Type B pancreatic cell (in vitro differentiated cells): ENCODE measurements at places on chromosomes 3 and 15.
A peak's percentile ranks its signal among the peaks of the same experiment; 100 is the strongest.

GRCh38 chr3:107870096-107870495 is 220.7 kb downstream of the CD47 start:
- H3K27me3 ChIP-seq: no peaks in the 10 kb centered on the region
- peaks cover 13% of the 10 kb centered on the region for H3K4me1 ChIP-seq
- DNase-seq: no peak
- no peaks in the 10 kb centered on the region for H3K36me3 ChIP-seq
- H3K27ac ChIP-seq: no peak overlapping the region

DNA sequence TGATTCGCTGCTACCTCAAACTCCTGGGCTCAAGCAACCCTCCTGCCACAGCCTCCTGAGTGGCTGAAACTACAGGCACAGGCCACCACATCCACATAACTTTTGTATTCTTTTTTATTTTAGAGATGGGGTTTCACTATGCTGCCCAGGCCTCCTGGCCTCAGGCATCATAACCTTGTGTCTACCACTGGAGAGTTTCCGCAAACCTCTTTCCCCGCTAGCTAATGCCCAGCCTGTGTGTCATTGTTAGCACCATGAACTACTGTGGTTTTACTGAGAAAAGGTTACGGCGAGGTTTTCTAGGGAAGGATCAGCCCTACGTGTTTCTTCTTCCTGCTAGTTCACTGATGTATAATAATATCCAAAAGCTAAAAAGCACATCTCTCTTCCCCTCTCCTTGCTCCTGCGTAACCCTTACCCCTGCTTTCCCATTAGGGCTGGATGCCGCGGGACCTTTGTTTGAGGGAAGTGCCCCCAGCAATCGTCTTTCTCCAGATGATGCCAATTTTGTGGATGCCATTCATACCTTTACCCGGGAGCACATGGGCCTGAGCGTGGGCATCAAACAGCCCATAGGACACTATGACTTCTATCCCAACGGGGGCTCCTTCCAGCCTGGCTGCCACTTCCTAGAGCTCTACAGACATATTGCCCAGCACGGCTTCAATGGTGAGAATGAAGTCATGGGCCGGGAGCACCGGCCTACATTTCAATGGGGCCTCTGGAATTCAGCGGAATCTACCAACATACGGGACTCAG is 113.7 kb downstream of the LIPC start:
- no peak overlapping the region for H3K27ac ChIP-seq
- H3K36me3 ChIP-seq: no peaks in the 10 kb centered on the region
- H3K4me1 ChIP-seq: peaks cover 23% of the 10 kb centered on the region
- H3K27me3 ChIP-seq: no peaks in the 10 kb centered on the region
- DNase-seq: no peak

DNA sequence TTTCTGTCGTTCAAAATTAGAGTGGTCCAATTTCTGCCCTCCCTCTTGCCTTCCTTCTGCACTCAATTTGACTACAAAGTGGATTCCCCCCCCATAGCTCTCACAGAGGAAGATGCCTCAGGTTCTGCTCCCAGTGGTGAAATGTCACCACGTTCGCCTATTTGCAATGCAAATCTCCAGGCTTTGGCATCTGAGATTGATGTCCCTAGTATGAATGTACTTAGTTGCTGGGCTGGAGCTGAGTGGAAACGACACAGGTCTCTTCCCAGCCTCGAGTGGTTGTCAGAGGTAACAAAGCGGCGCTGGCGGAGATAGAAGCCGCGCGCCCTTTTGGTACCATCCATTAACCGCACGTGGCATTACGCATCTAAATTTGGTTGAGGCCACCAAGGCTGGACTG is 860.1 kb downstream of the MCTP2 start:
- H3K27me3 ChIP-seq: no peaks in the 10 kb centered on the region
- no peak overlapping the region for H3K27ac ChIP-seq
- no peak for DNase-seq
- H3K36me3 ChIP-seq: no peaks in the 10 kb centered on the region

- no peaks in the 10 kb centered on the region for H3K36me3 ChIP-seq
- H3K4me1 ChIP-seq: no peaks in the 10 kb centered on the region
- H3K27ac ChIP-seq: no peak overlapping the region
- H3K27me3 ChIP-seq: peaks cover 76% of the 10 kb centered on the region
- DNase-seq: no peak
- no peak overlapping the region for H3K4me3 ChIP-seq
These were observed 24.1 kb upstream of the SLC6A1 start for GRCh38 chr3:10968401-10968800.

GRCh38 chr3:42300013-42300412 is 34.0 kb upstream of the CCK start:
- DNase-seq: no peak
- no peaks in the 10 kb centered on the region for H3K4me1 ChIP-seq
- H3K36me3 ChIP-seq: no peaks in the 10 kb centered on the region
- H3K27ac ChIP-seq: no peak overlapping the region
- no peak overlapping the region for H3K4me3 ChIP-seq
- H3K27me3 ChIP-seq: peaks cover 29% of the 10 kb centered on the region

GRCh38 chr3:71684757-71685386 is 40.3 kb downstream of the EIF4E3 start:
- H3K4me1 ChIP-seq: peaks cover 46% of the 10 kb centered on the region
- H3K27ac ChIP-seq: peak overlapping the region; percentile 49
- H3K36me3 ChIP-seq: peaks cover 9% of the 10 kb centered on the region
- H3K27me3 ChIP-seq: no peaks in the 10 kb centered on the region

DNA sequence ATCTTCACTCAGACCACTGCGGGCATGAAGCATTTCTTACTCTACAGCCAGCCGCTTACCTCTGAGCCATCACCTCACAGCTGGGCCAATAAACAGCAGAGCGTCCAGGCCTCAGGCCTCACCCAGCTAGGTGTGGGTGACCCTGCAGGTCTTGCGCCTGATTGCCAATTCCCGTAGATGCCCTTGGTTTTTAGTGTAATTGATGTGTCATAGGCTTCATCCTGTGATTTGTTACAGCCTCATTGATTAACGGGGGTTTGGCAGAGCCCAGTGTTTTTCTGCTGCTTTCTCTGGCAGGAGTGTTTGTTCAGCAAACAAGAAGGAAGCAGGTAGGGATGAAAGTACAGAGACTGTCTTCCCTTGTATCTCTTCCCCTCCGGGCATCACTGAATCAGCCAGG is 49.6 kb upstream of the BNIP2 start:
- no peaks in the 10 kb centered on the region for H3K4me1 ChIP-seq
- no peak overlapping the region for H3K4me3 ChIP-seq
- H3K36me3 ChIP-seq: no peaks in the 10 kb centered on the region
- H3K27me3 ChIP-seq: peaks cover 16% of the 10 kb centered on the region
- no peak overlapping the region for H3K27ac ChIP-seq
- no peak for DNase-seq

GRCh38 chr15:93026380-93026817 is 62.6 kb downstream of the RGMA start:
- no peak overlapping the region for H3K27ac ChIP-seq
- H3K4me1 ChIP-seq: peaks cover 25% of the 10 kb centered on the region

DNA sequence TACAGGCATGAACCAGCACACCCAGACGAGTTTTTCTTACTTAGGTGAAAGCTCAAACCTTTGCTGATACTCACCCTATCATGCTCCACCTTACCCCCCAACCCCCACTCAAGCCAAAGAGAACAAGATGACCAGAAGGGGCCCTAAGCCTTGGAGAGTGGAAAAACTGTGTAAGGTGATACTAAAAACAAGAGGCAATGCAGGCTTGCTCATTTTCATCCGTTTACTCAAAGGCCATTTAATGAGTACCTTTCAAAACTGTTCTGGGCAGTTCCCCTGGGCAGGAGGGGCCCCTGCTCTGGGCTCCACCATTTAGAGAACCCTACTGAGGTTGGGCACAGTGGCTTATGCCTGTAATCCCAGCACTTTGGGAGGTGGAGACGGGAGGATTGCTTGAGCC is 6.7 kb downstream of the TYRO3 start:
- peaks cover 60% of the 10 kb centered on the region for H3K4me1 ChIP-seq
- H3K27me3 ChIP-seq: no peaks in the 10 kb centered on the region
- peaks cover 2% of the 10 kb centered on the region for H3K36me3 ChIP-seq
- H3K4me3 ChIP-seq: no peak overlapping the region

DNA sequence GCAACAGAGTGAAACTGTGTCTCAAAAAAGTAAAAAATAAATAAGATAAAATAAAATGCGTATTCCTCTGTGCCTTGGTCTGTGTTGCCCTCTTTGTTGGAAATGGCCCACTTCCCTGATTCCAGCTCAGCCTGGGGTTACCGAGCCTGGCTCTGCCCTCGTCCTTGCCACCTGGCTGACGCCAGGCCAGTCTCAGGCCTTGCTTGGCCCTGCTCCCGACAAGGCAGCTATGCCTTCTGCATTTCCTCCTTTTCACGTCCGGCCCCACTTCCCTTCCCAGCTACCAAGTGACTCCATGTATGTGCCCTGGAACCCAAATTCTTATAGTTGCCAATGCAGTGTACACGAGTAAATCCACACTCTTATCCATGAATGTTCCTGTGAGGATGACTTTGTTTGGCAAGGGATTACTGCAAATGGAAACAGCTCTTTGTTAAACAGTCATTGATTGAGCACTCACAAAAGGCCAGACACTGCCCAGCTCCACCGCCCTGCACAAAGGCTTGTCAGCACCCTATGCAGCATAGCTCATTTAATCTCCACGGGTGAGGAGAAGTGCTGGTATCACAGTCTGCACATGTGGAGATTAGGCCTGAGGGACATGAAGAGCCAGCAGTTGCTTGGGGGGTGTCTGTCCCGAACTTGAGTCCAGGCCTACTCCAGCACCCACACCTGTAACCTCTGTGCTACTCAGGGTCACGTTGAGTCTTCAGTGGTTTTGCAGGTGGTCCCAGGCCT is 25.1 kb downstream of the SPSB4 start:
- H3K4me1 ChIP-seq: peaks cover 70% of the 10 kb centered on the region
- no peaks in the 10 kb centered on the region for H3K36me3 ChIP-seq
- H3K27me3 ChIP-seq: no peaks in the 10 kb centered on the region
- DNase-seq: no peak
- peak overlapping the region; percentile 67 for H3K27ac ChIP-seq
- H3K4me3 ChIP-seq: peak overlapping the region; percentile 76

GRCh38 chr3:88259045-88259444 is 109.3 kb downstream of the C3orf38 start:
- no peak overlapping the region for H3K27ac ChIP-seq
- H3K4me3 ChIP-seq: no peak overlapping the region
- DNase-seq: no peak
- H3K4me1 ChIP-seq: peaks cover 4% of the 10 kb centered on the region
- H3K27me3 ChIP-seq: no peaks in the 10 kb centered on the region

DNA sequence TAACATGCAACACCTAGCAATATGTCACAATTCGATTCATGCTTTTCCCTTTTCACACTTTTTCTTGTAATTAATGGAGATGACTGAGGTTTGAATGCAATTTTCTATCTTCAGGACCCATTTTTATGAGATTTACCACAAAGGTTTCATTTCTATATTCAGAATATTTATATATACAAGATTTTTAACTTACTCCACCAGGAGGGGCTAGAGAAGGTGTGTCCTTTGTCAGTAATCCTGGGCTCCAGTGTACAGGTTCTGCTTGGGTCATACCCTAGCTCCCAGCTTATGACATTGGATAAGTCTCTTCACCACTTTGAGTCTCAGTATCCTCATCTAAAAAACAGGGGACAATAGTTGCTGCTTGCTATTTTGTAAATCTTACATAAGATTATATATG is 95.7 kb upstream of the SLC24A5 start:
- DNase-seq: no peak
- no peak overlapping the region for H3K4me3 ChIP-seq
- peaks cover 3% of the 10 kb centered on the region for H3K27me3 ChIP-seq

- no peak overlapping the region for H3K4me3 ChIP-seq
- H3K36me3 ChIP-seq: no peaks in the 10 kb centered on the region
- no peaks in the 10 kb centered on the region for H3K4me1 ChIP-seq
- no peak overlapping the region for H3K27ac ChIP-seq
These were observed 353.2 kb upstream of the SOX2 start for GRCh38 chr3:181358562-181358961.

- no peak overlapping the region for H3K27ac ChIP-seq
- peaks cover 3% of the 10 kb centered on the region for H3K4me1 ChIP-seq
- no peak overlapping the region for H3K4me3 ChIP-seq
These were observed 72.0 kb upstream of the KLF13 start for GRCh38 chr15:31254431-31255175.

DNA sequence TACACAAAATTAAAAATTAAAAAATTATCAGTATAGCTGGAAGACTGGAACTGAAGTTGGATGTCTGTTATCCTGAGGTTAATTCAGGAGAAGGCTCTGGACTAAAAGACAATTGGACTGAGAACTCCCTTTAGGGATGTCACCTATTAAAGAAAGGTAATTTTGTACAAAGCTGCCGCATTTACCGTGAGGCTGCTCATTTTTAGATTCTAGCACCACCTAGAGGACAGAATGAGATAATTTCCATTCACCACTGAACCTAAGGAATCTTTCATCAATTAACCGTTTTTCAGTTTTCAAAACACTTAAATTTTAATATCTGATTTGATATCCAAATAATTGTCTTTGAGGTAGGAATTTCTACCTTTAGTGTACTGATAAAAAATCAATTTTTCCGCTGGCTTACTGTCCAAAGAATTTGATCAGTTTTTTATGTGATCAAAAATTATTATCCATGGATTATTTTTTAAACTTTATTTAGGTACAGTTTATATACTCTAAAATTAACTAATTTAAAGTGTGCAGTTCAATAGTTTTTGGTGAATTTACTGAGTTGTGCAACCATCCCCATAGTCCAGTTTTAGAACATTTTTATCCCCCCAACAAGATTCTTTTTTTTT is 106.7 kb upstream of the TNIK start:
- DNase-seq: no peak
- no peak overlapping the region for H3K4me3 ChIP-seq
- no peaks in the 10 kb centered on the region for H3K36me3 ChIP-seq
- peaks cover 5% of the 10 kb centered on the region for H3K27me3 ChIP-seq
- no peak overlapping the region for H3K27ac ChIP-seq
- H3K4me1 ChIP-seq: peaks cover 16% of the 10 kb centered on the region

DNA sequence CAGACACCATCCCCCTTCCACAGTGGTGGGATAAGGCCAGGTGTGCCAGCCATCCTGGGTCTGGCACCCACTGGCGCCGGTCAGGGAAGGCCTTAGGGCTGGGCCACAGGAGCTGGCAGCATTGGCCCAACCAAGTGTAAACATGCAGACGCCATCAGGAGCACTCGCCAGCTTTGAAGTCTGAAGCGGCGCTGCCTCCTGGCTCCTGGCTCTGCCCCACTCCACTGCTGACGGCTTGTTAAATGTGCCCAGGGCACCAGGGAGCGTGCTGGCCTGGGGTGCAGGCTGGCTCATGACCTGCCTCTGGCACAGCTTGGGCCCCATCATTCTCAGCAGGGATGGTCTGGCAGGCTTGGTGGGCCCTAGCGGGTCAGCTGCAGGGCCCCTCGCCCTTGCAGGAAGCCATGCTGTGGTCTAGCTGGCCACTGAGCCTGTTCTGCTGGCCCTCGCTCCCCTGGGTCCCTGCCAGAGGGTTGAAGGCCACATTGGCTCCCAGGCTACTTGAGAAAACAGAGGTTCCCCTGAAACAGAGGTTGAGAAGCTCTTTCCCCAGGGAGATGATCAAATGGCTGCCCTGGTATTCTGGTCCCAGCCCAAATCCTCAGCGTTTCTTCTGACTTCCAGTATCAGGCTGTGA is 116.6 kb downstream of the DNAJB8 start:
- H3K27ac ChIP-seq: no peak overlapping the region
- DNase-seq: no peak
- peaks cover 7% of the 10 kb centered on the region for H3K36me3 ChIP-seq
- peaks cover 37% of the 10 kb centered on the region for H3K4me1 ChIP-seq
- no peak overlapping the region for H3K4me3 ChIP-seq

GRCh38 chr3:59406943-59407342 is 357.1 kb upstream of the CFAP20DC start:
- H3K4me1 ChIP-seq: peaks cover 34% of the 10 kb centered on the region
- no peak for DNase-seq
- no peak overlapping the region for H3K27ac ChIP-seq
- H3K36me3 ChIP-seq: no peaks in the 10 kb centered on the region
- H3K4me3 ChIP-seq: no peak overlapping the region
- peaks cover 51% of the 10 kb centered on the region for H3K27me3 ChIP-seq
